ENCODE measurements at places on chromosomes 4 and X.

- H3K27me3 ChIP-seq = no peaks in the 10 kb centered on the region
- no peaks in the 10 kb centered on the region for H3K4me1 ChIP-seq
- DNase-seq = no peak
- H3K4me3 ChIP-seq = no peak overlapping the region
- H3K27ac ChIP-seq = no peak overlapping the region
Measured at GRCh38 chr4:31662951-31663350, 942.8 kb downstream of the PCDH7 start.

- no peak overlapping the region for H3K27ac ChIP-seq
- H3K4me3 ChIP-seq = no peak overlapping the region
- DNase-seq = no peak
Measured at GRCh38 chr4:62003695-62004094, 803.6 kb downstream of the ADGRL3 start.

- no peak for DNase-seq
- no peak overlapping the region for H3K27ac ChIP-seq
- no peaks in the 10 kb centered on the region for H3K36me3 ChIP-seq
- no peak overlapping the region for H3K4me3 ChIP-seq
Measured at GRCh38 chr4:20487446-20487845, 212.8 kb upstream of the PACRGL start.

- H3K36me3 ChIP-seq = no peaks in the 10 kb centered on the region
- H3K27me3 ChIP-seq = no peaks in the 10 kb centered on the region
- H3K4me1 ChIP-seq = peaks cover 15% of the 10 kb centered on the region
- H3K4me3 ChIP-seq = peak overlapping the region; percentile 77
- H3K27ac ChIP-seq = peak overlapping the region; percentile 95
Measured at GRCh38 chrX:45771560-45772340, 571.1 kb upstream of the DIPK2B start.

- H3K4me3 ChIP-seq = no peak overlapping the region
- no peak for DNase-seq
- H3K27me3 ChIP-seq = no peaks in the 10 kb centered on the region
- H3K4me1 ChIP-seq = peaks cover 4% of the 10 kb centered on the region
Measured at GRCh38 chr4:42492962-42493361, 95.7 kb downstream of the SHISA3 start.

- no peaks in the 10 kb centered on the region for H3K27me3 ChIP-seq
- no peak overlapping the region for H3K27ac ChIP-seq
- H3K4me3 ChIP-seq = no peak overlapping the region
- no peaks in the 10 kb centered on the region for H3K4me1 ChIP-seq
- H3K36me3 ChIP-seq = no peaks in the 10 kb centered on the region
- DNase-seq = no peak
Measured at GRCh38 chr4:147772459-147772969, 40.6 kb downstream of the ARHGAP10 start.

- no peak for DNase-seq
- peaks cover 34% of the 10 kb centered on the region for H3K4me1 ChIP-seq
- no peaks in the 10 kb centered on the region for H3K27me3 ChIP-seq
- H3K36me3 ChIP-seq = no peaks in the 10 kb centered on the region
Measured at GRCh38 chrX:42131856-42132255, 208.5 kb upstream of the CASK start.

- DNase-seq = no peak
- no peak overlapping the region for H3K27ac ChIP-seq
Measured at GRCh38 chr4:112944006-112944405, 105.4 kb upstream of the ANK2 start.

DNA sequence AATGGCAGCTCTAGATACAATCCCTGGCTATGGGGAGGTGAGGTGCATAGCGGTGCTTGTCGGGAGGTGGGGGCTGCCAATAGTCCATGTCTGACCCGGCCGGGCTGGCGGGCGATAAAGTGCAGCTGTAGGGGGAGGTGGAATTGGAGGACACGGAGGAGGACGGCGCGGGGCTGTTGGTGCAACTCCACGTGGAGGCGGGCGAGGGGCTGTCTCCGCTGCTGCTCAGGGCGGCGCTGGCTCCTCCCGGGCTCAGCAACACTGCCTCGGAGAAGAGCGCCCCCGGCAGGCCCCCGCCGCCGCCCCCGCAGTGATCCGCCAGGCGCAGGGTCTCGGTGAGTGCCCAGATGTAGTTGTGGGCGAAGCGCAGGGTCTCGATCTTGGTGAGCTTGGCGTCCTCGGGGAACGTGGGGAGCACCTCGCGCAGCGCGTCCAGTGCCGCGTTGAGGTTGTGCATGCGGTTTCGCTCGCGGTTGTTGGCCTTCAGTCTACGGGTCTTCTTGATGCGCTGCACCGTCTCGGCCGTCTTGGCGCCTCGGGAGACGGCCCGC lies 1.3 kb downstream of the NEUROG2 start:
- no peak overlapping the region for H3K27ac ChIP-seq
- peaks cover 3% of the 10 kb centered on the region for H3K36me3 ChIP-seq
- no peak for DNase-seq
- H3K27me3 ChIP-seq = peaks cover 69% of the 10 kb centered on the region

- no peak overlapping the region for H3K4me3 ChIP-seq
- no peak for DNase-seq
- H3K4me1 ChIP-seq = no peaks in the 10 kb centered on the region
- H3K27ac ChIP-seq = no peak overlapping the region
Measured at GRCh38 chrX:33726281-33727160, 405.6 kb downstream of the FAM47A start.

- H3K4me1 ChIP-seq = no peaks in the 10 kb centered on the region
- H3K27me3 ChIP-seq = no peaks in the 10 kb centered on the region
- H3K36me3 ChIP-seq = no peaks in the 10 kb centered on the region
- DNase-seq = no peak
Measured at GRCh38 chr4:136078976-136079375, 1453.3 kb downstream of the PCDH18 start.

- no peaks in the 10 kb centered on the region for H3K36me3 ChIP-seq
- no peak overlapping the region for H3K4me3 ChIP-seq
- H3K27me3 ChIP-seq = no peaks in the 10 kb centered on the region
- H3K4me1 ChIP-seq = no peaks in the 10 kb centered on the region
- DNase-seq = no peak
- no peak overlapping the region for H3K27ac ChIP-seq
Measured at GRCh38 chr4:89847571-89848325, 10.8 kb upstream of the SNCA start.

GRCh38 chrX:151875270-151876026 lies 37.2 kb upstream of the MAGEA4 start:
- no peak overlapping the region for H3K27ac ChIP-seq
- no peak overlapping the region for H3K4me3 ChIP-seq
- H3K36me3 ChIP-seq = peaks cover 2% of the 10 kb centered on the region
- no peak for DNase-seq

GRCh38 chrX:70527610-70528345 lies 83.1 kb downstream of the DLG3 start:
- no peaks in the 10 kb centered on the region for H3K36me3 ChIP-seq
- DNase-seq = no peak
- no peaks in the 10 kb centered on the region for H3K4me1 ChIP-seq

- no peak for DNase-seq
- H3K36me3 ChIP-seq = peaks cover 4% of the 10 kb centered on the region
- no peaks in the 10 kb centered on the region for H3K4me1 ChIP-seq
- no peaks in the 10 kb centered on the region for H3K27me3 ChIP-seq
- H3K27ac ChIP-seq = no peak overlapping the region
- no peak overlapping the region for H3K4me3 ChIP-seq
Measured at GRCh38 chrX:10756441-10756840, 136.1 kb upstream of the MID1 start.
